ENCODE measurements at places on chromosomes 2 and 18.
A peak's percentile ranks its signal among the peaks of the same experiment; 100 is the strongest.

GRCh38 chr2:139354518-139354917 lies 574.3 kb upstream of the NXPH2 start:
- no peak for DNase-seq

- DNase-seq: no peak
Observed at GRCh38 chr2:61396005-61396404, 74.9 kb downstream of the USP34 start.

GRCh38 chr2:176642074-176642473 lies 372.8 kb downstream of the MTX2 start:
- DNase-seq: no peak

DNA sequence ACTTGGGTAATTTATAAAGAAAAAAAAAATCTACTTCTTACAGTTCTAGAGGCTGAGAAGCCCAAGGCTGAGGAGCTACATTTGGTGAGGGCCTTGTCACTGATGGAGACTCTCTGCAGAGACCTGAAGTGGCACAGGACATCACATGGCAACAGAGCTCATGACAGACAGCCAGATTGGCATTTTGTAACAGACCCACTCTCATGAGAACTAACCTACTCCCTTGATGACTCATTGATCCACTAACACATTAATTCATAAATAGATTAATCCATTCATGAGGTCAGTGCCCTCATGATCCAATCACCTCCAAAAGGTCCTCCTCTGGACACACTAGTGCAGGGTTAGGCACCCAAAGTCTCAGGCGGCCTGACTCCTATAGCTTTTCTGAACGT lies 318.4 kb downstream of the GULP1 start:
- no peak for DNase-seq

- no peak for DNase-seq
Observed at GRCh38 chr2:40230707-40231432, 221.0 kb downstream of the SLC8A1 start.

DNA sequence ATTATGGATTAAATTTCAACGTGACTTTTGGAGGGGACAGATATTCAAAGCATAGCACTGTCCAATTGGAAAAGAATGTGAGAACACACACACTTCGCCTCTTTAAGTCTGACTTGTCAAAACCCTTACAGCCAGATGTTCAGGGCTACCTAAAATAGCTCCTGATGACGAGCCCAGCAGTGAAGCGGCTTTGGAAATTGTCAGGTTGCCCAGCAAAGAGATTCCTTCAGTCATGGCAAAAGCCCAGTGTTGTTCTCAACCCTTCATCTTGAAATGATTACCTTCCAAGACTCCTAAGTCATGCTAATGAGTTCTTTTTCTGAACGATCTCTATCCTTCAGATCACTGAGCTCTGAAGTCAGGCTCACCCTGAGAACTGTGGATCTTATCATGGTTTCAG lies 436.6 kb downstream of the LRATD1 start:
- no peak for DNase-seq

DNA sequence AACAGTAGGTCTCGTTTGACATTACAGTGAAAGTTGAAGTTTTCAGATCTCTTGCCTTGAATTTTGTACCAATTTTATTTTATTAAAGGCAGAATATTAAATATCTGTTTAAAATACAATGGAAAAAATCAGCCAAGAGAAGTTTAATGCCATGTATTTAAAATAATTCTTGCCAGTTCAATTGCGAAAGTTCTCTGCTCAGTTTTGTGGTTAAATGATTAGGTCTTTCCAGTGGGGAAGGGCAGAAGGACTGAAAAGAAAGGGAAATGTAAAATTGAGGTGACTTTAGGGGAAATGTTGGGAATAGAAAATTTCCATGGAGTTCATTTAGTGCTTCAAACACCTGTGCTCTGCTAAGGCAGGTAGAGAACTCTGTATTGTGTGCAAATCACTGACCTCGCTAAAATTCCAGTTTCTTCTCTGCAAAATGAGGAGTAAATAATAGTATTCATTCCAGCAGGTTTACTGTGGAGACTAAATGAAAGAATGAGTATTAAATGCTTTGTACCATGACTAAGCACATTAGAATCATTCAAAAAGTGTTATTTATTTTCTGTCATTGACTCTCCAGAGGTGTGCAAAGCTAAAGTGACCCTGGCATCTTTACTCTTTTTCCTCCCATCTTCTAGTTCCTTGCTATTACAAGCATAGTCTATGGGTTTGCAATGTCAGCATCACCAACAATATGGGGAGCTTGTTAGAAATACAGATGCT lies 74.4 kb downstream of the KIAA1328 start:
- DNase-seq: no peak

DNA sequence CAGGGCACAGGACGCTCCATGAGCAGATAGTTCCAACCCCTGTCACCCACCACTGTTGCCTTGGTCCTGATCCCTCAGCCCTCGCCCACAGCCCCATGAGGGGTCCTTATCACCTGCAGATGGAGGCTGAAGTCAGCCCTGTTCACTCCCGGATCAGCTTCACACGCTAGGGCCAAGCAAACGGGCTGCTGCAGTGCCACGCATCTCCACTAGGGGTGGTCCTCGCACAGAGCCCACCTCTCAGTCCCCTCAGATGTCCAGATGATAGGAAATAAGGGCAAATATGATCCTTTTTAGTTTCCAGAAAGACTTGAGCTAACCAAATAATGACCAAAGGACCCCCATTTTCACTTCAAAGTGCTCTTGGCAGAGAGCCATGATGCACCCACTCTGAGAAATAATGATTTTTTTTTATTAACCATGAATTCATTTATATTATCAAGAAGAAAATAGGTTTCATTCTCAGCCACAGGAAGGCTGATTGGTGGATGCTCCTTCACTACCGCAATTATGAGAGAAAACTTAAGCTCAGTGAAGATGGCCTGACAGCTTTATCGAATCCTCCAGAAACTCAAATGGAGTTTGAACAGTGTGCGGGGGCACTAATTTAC lies 71.9 kb upstream of the KLHL29 start:
- no peak for DNase-seq

DNA sequence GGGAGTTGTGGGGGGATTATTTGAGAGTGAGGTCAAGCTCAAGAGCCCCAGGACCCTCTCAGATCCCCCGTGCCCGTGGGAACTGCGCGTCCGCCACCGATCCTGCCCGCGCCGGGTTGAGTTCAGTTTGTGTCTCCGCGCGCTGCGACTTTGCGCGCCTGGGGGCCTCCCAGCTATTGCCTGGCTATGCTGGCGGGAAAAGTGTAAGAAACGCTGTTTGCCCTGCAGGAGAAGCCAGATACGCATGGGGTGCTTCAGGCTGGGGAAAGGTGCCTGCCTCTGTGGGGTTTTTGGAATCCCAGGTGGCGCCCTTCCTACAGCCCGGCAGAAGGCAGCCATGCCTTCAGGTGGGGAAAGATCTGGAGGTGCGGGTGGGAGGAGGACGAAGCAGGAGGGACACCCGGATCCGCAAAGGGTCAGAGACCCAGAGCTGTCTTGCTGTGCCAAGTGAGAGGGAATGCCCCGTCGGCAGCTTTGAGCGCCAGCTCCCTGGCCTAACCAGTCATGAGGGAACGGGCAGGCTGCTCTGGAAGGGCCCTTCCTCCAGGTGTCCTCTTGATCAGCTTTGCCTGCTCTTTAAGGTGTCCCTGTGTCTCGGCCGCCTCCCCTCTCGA lies 22.5 kb downstream of the TEX44 start:
- no peak for DNase-seq

GRCh38 chr2:134245340-134245984 lies 8.4 kb upstream of the MGAT5 start:
- peak; percentile 89 for DNase-seq

GRCh38 chr2:222364285-222364895 lies 60.0 kb upstream of the SGPP2 start:
- no peak for DNase-seq

GRCh38 chr2:73112913-73113854 lies at the start of gene RAB11FIP5:
RAB11FIP5 (minus strand) TSS chr2:73112948; CDS start chr2:73112777, 171 bp downstream.
- DNase-seq: peak; percentile 41

GRCh38 chr18:27312153-27312552 lies 127.0 kb upstream of the CHST9 start:
- DNase-seq: no peak

- DNase-seq: no peak
Observed at GRCh38 chr18:376311-376710, 108.5 kb upstream of the THOC1 start.

DNA sequence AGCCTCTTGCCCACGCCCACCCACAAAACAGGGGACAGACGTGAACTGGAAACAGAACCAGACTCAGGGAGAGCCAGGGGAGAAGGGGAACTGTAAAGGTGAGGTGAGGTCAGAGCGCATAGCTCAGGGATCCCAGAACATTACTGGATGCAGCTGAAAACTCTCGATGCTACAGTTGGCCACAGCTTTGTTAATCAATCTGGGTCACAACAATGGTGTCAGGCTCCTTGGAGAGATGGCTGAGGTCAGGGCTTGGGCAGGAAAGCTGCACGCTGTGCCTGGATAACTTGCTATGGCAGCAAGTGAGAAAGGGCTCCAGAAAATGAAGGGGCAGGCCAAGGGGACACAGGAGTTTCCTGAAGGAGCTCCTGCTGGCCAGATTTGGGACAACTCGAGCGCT lies 263.3 kb downstream of the TFCP2L1 start:
- DNase-seq: no peak

DNA sequence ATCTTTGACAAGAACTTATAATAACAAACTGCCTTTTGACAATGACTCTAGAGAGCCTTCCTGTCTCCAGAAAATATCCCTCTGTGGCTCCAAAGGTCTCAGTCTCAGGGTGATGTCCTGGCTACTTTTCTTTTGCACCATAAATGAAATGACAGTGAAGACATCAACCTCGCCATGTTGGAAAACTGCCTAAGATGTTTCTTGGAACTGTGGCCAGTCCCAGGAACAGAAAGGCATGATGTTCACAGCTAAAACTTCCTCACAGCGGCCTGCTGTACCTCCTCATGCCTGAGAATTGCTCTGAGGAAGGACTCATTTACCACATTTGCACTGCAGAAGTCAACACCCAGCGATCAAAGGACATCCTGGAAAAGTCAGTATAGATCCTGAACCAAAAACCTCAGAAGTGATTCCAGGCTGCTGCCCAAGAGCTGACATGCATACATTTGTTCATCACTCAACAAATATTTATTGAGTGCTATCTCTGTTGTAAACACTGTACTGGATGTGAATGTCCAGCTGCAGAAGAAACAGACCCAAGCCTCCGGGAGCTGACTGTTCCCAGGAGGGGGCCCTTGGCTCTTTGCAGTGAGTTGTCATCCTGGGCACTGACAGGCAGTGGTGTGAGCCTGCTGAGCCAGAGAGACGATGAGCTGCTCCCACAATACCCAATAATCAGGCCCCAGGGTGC lies 64.3 kb upstream of the ACSL3 start:
- DNase-seq: no peak

GRCh38 chr2:12636837-12637581 lies 79.7 kb upstream of the TRIB2 start:
- DNase-seq: no peak

DNA sequence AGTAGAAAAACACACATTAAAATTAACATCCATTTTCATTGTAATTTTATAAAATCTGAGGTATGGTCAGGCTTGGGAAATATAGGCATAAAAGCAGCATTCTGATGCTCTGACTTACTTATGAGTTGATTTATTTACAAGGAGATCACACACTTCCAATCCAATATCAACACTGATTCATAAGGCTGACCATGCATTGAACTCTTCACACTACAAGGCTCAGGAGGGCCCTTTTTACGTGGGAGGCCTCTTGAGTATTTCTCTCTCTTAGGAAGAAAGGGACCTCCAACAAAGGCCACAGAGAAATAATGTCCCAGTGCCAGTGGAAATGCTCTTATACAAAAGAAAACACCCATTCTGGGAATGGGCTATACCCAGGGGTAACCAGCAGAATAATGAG lies 222.8 kb downstream of the NAPG start:
- DNase-seq: no peak

GRCh38 chr18:74115046-74115445 lies 32.6 kb downstream of the FBXO15 start:
- no peak for DNase-seq

- no peak for DNase-seq
Observed at GRCh38 chr2:240601061-240601830, 14.7 kb downstream of the CAPN10 start.

- DNase-seq: no peak
Observed at GRCh38 chr18:26575865-26576217, 27.5 kb upstream of the KCTD1 start.

DNA sequence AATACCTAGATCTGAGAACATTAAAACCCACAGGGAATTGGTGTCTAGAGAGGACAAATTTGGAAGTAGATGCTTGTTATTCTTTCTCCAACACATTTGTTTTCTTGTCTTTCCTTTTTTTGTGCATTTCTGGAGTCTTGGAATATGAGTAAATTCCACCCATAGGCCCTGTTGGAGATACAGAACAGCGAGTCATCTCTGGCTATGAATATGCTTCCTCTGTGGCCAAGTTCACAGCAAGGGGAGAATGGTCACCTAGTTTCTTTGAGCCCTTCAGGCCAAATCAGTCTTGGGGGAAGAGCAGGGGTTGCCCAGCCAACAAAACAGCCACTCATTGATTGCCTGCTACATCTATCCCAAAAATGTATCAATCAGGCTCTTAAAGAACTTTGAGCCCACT lies 31.3 kb downstream of the SP140L start:
- DNase-seq: no peak

DNA sequence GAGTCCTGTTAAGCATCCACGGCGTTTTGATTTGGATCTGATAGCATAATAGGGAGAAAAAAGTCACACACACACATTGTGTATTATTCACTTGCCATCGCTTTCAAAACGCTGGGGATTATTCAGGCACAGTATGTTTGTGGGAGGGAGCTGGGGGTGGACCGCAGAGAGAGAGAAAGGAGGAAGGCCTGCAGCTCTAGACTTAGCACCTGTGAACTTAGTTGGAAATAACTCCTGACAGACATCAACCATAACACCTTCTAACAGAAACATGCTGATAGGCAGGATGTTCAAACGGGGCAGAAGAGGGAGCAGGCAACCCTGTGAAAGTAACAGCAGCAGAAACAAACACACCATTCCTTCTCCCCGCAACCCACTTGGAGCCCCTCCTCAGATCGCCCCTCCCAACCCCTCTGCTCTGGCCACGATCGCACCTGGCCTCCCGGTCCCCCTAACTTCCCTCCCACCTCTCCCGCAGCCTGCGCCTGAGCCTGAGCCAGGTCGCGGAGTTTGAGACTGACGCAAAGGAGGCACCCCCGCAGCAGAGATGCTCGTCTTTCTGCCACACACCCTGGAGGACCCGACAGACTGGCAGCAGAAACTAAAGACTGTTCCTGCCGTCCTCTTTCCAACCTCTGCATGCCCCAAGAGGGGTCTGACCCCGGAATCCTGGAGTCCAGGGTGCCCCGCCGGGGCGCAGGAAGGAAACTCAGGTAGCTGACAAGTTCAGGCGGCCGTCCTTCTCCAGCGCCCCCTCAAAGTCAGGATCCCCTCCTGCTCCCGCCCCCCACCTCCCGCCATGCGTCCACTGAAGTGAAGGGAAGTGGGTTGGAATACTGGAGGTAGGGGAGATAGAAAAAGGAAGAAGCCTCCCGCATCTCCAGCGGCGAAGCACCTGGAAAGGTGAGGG lies 738 bp downstream of the CHST9 start:
- DNase-seq: no peak

DNA sequence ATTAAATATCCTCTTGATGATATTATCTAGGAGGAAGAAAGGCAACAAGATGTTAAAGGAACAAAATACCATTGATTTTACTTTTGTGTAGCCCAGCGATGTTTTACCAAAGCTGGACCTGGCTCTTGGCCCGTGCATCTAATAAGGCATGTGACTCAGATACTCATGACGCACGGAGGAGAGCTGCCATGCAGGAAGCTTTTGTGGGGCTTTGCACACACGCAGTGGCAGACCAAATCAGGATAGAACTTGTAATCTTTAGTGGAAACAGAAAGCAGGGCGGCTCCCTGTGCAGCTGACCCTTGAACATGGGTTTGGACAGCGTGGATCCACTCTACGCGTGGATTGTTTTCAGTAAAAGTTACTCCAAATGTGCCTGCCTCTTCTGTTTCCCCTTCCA lies 190.0 kb downstream of the NAPG start:
- no peak for DNase-seq
